ENCODE measurements at places on chromosomes 3 and 15.

- no peak for DNase-seq
These were observed 1209.6 kb downstream of the ZPLD1 start for GRCh38 chr3:103644450-103644849.

- DNase-seq: no peak
These were observed 56.2 kb upstream of the AKAP13 start for GRCh38 chr15:85324202-85324601.

DNA sequence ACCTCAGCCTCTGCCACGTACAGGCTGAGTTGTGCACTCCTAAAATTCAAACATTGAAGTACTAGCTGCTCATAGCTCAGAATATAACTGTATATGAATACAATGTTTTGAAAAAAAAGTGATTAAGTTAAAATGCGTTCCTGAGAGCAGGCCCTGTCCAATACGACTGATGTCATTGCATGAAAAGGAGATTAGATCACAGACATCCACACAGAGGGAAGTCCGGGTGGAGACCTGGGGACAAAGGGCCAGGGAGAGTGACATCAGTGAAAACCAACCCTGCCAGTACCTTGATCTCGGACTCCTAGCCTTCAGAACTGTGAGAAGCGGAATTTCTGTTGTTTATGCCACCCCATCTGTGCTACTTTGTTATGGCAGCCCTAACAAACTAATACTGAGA, 311.4 kb upstream of the NR2F2 start:
- no peak for DNase-seq

DNA sequence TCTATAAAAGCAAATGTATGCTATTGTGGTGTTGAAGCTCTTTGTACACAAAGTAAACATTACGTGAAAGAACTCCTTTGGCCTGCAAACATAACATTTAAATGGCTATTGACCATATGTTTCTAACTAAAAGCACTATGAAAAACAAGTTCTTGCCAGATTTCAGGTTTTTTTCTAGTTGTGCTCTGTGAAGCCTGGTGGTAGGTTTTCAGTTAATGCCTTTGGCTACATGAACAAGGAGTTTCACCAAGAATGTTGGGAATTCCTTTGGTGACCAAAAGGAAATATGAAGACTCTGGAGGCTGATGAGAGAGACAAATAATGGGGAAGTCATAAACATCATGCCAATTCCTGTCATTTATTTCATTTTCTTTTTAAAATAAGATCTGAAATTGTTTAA, 66.0 kb downstream of the RBMS3 start:
- DNase-seq: no peak

GRCh38 chr3:5431811-5432378, 244.4 kb downstream of the EDEM1 start:
- no peak for DNase-seq

DNA sequence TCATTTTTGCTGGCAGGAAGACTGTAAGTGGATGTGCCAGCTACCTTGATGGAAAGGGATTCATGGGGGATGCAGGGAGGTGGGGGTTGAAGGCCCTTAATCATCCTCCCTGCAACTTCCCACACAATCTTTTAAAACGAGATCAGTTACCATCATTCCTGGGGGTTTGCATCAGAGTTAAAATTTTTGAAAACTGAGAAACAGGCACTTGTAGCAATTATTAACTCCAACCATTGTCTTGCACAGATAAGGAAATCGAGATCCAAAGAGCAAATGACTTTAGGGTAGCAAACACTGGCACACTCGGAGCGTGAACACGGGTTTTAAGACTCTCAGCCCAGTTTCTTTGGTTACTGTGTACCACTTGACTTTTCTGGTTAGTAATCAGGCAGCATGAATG, 41.9 kb downstream of the GPD1L start:
- no peak for DNase-seq

DNA sequence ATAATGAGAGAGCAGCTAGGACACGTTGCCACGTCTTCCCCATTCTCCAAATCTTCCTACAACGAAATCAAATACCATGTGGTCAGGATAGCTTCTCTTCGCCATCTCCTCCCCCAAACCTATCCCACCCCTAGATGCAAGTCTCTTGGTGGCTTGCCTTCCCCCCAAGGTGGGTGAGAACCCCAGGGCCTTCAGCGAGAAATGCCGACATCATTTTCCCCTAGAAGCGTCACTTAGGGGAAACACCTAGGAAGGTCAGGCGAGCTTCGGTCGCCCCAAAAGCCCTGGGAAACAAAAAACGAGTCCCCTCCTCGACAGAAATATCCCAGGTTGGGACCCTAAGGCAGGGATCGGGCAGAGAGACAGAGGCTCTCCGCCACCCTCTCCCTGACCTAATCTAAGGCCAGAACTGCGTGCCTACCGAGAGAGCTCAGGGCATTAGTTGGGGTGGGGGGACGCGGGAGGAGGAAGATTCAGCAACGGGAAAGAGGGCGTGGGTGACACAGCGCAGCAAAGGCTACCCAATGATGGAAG, 502 bp downstream of the DPH3 start:
- DNase-seq: no peak

GRCh38 chr15:101368861-101369642, 74.0 kb upstream of the SNRPA1 start:
- no peak for DNase-seq

GRCh38 chr3:31705736-31706135, 173.0 kb downstream of the STT3B start:
- no peak for DNase-seq

DNA sequence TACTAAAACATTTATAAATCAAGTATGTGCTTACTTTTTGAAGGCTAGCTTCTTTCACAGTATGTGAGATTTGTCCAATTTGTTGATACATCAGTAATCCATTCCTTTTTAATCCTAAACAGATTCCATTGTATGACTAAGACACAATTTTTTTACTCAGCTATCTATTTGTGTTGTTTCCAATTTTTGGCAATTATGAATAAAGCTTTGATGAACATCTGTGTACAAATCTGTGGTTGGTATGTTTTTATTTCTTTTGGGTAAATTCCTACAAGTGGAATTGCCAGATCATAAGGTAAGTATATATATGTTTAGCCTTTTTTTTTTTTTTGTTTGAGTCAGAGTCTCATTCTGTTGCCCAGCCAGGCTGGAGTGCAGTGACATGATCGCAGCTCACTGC, 56.2 kb upstream of the VEPH1 start:
- no peak for DNase-seq

DNA sequence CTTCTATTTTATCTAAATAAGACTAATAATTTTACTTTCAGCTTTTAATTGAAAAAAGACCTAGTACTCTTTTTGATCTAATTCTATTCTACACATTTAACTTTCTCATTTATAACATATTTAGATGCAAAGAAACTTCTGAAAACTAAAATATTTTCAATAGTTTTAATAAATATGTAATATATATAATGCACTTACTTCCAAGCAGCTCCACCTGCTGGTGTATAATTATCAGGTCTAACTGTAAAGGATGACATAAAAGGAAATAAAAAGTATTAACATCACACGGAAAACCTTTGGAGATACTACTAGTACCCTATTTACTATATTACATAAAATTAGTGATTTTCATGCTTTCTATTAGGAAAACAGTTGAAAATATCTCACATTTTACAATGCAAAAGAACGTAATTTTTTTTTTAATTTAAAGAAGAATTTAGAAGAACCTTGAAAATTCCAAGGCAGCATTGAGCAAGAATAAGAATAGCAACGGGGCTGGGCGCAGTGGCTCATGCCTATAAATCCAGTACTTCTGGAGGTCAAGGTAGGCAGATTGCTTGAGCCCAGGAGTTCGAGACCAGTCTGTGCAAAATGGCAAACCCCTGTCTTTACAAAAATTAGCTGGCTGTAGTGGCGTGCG, 10.2 kb downstream of the PLSCR5 start:
- DNase-seq: no peak

DNA sequence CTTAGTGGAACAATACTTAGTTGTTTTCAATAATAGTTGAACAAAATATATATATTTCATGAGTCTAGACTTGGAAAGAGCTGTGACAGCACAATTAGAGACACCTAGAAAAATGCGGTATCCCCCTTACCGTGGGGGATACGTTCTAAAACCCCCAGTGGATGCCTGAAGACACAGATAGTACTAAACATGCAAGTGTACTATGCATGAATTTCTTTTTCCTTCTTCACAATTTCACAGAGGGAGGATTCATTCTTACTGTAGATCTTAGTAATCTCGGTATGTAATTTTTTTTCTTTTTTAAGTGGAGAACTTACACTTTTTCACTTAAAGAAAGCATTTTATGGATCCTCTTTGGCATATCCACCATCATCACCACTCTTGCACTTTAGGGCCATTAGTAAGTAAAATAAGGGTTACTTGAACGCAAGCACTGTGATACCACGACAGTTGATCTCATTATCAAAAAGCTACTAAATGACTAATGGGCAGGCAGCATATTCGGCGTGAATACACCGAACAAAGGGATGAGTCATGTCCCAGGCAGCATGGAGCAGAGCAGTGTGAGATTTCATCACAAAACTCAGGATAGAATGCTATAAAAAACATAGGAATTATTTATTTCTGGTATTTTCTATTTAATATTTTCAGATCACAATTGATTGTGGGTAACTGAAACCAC, 72.3 kb upstream of the ZNF280D start:
- DNase-seq: no peak

DNA sequence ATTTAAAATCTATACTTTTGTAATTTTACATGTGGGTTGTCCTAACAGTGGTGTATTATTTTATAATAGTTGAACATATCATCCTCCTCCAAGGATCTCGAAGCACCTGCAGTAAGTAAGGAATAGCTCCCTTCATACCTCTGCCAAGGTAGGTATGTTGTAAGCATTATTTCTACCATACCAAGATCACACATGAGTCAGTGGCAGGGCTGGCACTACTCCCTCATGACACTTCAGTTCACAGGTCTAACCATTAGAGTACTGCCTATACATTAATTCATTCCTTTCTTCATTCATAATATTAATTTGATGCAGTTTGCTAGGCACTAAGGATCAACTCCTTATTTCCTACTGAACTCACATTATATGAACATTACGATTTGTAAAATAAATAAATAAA, 11.9 kb upstream of the LEKR1 start:
- no peak for DNase-seq

GRCh38 chr3:46477756-46478155, 13.1 kb upstream of the LTF start:
- DNase-seq: no peak

- DNase-seq: peak; percentile 88
These were observed 37.2 kb downstream of the IL20RB start for GRCh38 chr3:136994772-136995516.

- DNase-seq: no peak
These were observed 66.6 kb downstream of the PIK3CB start for GRCh38 chr3:138768125-138768524.

DNA sequence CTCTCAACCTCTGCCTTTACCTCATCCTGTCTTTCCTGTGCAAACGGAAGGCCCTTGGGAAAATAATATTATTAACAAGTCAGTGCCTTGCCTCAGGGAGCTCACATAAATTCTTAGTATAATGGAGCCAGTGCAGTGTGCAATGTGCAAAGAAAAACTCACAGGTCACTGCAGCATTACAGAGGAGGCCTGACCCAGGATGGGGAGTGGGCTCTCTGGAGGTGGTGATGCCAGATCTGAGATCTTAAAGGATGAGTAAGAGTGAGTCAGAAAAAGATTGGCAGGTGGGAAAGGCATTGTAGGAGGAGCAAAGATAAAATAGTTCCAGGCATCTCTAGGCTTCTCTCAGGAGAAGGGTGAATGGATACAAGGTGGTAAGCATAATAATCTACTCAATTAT, 185.6 kb upstream of the ADAMTS9 start:
- DNase-seq: no peak

DNA sequence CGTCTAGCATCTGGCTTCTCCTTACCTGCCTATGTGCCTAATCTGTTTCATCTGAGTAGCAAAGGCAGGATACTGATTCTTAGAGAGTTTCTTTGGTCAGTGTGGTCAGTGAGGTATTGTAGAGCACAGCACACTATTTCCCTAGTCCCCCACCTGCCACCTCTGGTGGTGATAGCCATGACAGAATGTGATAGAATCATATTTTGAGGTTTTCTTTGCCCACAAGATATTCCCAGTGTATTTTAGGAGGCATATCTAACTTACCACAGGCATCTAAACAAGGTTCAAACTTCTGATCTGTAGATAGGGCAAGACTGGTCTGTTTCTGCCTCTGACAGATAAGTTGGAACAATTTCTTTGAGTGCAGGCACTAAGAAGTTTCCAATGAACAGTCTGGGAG, 188.0 kb downstream of the SOX2 start:
- DNase-seq: no peak

- peak; percentile 23 for DNase-seq
These were observed 19.4 kb upstream of the ALPK3 start for GRCh38 chr15:84797801-84798200.

- no peak for DNase-seq
These were observed 11.6 kb upstream of the DLL4 start for GRCh38 chr15:40917585-40917984.

GRCh38 chr15:39260391-39260790, 320.5 kb upstream of the THBS1 start:
- DNase-seq: no peak

GRCh38 chr15:42027521-42027920, 6.7 kb upstream of the PLA2G4E start:
- peak; percentile 21 for DNase-seq

DNA sequence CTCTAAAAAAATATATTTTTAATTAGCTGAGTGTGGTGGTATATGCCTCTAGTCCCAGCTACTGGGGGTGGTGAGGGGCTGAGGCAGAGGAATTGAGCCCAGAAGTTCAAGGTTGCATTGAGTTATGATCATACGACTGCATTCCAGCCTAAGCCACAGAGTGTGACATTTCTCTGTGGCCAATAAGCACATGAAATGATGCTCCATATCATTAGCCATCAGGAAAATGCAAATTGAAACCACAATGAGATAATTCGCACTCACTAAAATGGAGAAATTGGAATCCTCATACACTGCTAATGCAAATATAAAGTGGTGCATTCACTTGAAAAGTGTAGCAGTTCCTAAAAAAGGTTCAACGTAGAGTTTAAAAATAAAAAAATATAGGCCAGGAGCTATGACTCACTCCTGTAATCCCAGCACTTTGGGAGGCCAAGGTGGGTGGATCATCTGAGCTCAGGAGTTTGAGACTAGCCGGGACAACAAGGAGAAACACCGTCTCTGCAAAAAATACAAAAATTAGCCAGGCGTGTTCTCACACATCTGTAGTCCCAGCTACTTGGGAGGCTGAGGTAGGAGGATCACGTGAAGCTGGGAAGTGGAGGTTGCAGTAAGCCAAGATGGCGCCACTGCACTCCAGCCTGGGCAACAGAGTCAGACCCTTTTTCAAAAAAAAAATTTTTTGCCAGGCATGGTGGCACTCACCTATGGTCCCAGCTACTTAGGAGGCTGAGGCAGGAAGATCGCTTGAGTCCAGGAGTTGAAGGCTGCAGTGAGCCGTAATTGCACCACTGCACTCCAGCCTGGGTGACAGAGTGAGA, 35.2 kb downstream of the IFT122 start:
- DNase-seq: no peak

Data from upper lobe of right lung (tissue), 1 donor.